ENCODE measurements at places on chromosomes 4 and X.

DNA sequence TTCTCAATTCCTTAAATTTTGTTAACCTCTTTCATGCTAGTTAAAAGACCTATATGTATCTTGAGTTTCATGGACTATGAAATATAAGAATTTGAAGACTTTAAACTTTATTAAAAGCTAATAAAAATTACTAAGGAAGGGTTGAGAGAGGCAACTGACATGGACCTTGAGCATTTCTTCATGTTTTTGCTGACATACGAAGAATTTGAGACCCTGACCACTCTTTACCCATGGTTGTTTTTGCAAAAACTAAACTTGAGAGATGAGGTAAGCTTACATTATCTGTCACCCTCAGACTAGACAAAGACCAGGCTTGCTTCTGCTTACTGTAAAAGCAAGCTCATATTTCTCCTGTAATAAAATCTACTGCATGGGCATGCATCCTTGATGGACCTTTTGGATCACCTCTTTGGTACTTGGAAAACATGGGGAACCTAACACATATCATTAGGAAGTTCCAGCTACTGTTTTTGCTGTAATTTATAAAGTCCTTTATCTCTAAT lies 338.2 kb upstream of the PABPC4L start:
- no peak for DNase-seq

- DNase-seq = no peak
Observed at GRCh38 chrX:153831429-153832150, 1.2 kb upstream of the PDZD4 start.

- no peak for DNase-seq
Observed at GRCh38 chrX:46262304-46262703, 282.9 kb downstream of the ZNF674 start.

- DNase-seq = no peak
Observed at GRCh38 chr4:123580981-123581664, 184.5 kb downstream of the SPRY1 start.

DNA sequence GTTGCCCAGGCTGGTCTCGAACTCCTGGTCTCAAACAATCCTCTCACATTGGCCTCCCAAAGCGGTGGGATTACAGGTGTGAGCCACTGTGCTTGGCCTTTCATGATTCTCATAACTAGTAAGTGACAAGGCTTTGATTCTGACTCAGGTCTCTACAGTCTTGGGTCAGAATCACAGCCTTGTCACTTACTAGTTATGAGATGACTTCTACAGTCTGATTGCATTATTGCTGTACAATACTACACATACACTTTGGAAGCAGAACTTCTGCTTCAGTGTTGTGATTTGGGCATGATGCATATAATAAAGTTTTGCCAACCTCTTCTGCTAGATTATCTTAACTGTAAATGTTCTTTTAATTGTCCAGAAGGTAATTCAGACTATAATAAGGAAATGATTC lies 123.3 kb downstream of the KDM6A start:
- DNase-seq = no peak

- DNase-seq = no peak
Observed at GRCh38 chr4:56128213-56128612, 179.5 kb downstream of the CEP135 start.

DNA sequence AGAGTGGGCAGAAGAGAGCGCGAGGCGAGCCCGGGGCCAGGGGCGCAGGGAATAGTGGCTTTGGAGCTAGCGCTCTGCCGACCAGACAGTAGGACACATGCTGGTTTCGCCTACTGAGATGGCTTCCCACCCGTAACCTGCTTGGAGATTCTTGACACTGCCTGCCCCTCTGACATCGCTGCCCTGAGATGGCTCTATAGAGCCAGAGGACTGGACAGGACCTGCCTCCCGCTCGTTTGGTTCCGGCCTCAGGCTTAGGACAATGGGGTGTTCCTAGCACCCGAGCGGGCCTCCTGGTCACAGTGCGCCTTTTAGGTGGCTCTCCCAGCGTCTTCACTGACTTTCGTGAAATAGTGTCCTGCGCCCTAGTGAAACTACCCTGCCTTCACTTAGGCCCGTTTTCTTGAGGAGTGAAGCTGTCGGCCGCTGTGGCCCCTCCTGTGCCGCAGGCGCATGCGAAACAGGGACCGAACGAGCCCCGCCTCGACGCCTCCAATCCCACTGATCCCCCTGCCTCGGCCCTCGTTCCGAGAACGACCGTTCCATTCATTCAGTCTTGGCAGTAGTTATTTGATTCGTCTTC lies 608 bp downstream of the TAF1 start:
- peak; percentile 11 for DNase-seq

DNA sequence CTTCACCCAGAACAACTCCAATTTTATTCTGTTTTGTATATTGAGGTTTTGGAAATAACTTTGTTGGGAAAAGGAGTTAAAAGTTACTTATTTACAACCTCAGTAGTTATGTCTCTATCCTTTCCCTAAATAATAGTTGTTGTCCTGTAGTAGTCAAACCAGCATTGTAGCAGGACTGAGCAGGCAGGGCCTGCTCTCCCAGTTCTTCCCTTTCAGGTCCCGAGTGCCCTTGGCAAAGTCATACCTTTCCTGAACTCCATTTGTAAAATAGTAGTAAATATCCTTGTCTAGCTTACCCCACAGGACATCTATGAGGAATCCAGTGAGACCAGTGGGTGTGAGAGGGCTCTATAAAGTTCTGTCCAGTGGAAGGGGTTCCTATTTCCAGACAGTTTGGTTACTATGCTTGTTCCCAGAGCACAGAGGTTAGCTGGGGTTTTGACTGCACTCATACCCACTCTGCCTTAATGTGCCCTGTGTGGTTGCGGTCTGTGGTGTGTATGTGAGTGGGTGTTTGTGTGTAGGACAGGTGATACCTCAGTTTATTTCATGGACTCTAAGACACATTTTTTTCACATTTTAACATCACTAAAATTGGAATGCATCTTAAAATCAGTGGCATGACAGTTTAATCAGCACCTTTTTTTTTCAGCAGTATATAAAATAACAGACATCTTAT lies 136.3 kb downstream of the AMMECR1 start:
- no peak for DNase-seq

GRCh38 chr4:95674521-95674981 lies 125.8 kb upstream of the UNC5C start:
- DNase-seq = no peak

- DNase-seq = no peak
Observed at GRCh38 chr4:111115881-111116280, 493.0 kb upstream of the PITX2 start.

DNA sequence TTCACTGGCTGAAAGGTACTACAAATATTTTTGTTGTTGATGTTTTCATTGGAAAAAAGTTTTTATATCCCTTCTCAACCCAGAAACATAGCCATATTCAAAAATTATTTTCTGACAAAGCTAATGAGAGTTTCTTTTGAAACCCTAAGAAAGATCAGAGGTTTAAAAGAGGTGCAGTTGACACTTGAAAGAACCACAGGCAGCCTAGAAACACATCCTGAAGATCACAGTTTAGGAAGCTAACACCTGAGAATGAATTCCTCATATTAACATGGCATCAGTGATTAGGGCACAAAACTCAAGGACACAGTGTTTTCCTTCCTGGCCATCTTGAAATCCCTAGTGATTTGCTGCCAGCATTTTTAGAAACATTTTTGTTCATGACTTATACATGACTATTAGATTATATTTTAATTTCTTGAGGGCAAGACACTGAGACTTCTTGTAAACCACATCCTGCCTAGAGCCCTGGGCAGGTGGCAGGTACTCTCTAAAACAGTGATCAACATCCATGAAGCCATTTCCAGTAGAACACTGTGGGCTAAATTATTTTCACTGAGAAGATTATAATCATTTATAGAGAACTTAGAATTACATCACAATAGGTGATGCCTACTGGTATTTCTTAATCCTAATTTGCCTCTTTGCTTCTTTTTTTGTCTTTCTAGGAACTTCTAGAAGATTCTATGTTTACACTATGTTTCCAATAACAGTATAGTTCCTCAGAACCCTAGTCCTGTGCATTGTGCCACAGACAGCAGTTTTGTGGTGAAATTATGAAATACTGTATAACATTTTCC lies 80.0 kb downstream of the ARSJ start:
- DNase-seq = no peak

DNA sequence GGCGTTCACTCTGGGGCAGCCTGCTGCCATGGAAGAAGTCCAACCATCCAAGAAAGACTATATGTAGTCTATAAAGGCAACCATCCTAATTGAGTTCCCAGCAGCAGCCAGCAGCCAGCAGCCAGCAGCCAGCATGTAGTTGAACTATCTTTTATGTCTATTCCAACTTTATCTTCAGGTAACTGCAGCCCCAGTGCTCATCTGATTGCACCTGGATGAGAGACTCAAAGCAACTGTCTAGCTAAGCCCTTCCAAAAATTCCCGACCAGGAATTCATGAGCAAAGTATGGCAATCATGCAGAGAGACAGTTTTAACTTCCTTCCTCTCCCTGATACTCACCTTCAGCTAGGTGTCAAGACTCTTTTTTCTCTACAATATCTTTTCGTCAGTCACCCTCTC lies 216.8 kb downstream of the ANTXR2 start:
- DNase-seq = no peak

DNA sequence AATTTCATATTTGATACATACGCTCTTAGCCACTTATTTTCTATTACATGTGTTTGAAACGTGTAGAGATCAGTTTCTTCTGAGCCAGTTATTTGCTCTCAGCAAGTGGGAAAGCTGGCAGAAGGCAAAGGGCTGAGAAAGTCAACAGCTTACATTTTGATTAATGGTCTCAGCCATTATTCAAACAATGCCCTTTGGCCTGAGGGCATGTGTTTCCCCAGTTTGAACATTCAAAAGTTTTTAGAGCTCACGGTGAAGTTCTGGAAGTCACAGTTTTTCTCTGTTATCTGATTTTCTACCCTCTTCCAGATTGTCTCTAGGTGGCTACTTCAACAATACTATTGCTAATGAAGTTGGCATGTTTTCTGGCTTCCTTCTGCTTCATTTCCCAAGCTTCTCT lies 591.8 kb upstream of the CPEB2 start:
- DNase-seq = no peak

DNA sequence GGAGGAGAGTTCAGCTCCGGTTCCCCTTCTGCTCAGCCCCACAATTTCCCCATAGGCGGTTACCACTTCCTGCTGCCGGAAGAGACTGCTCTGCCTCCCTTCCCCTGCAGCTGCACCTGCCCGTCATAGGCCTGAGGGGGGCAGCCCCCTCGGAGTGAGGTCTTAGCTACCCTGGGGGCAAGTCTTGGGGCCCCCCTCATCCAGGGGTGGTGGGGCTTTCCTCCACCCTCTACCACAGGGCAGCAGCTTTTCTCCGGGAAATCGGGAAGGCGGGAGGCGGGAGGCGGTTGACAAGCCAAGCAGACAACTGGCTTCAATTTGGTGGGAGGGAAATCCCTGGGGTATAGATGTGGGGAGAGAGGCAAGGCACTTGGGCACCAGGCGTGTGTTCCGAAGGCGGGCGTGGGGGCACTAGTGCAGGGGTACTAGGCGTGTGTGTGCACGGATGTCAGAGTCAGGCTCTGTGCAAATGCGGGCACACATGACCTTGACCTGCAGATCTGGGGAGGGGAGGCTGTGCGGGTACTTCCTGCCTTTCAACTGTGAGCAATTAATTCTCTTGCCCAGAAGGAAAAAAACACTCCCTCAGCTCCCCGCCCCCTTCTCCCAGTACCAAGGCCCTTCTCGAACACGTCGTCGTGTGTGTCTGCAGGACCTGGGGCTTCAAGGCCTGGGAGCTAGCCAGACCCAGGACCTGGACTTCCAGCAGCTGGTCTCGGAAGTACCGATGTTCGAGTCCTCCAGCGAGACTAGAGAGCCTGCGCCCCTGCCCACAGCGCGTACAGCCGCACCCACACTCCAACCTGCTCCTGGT lies 1.0 kb upstream of the ARHGAP4 start:
- DNase-seq = no peak

GRCh38 chr4:174284487-174284886 lies 776 bp downstream of the CEP44 start:
- no peak for DNase-seq

GRCh38 chr4:93396272-93396671 lies 432.3 kb upstream of the ATOH1 start:
- no peak for DNase-seq

DNA sequence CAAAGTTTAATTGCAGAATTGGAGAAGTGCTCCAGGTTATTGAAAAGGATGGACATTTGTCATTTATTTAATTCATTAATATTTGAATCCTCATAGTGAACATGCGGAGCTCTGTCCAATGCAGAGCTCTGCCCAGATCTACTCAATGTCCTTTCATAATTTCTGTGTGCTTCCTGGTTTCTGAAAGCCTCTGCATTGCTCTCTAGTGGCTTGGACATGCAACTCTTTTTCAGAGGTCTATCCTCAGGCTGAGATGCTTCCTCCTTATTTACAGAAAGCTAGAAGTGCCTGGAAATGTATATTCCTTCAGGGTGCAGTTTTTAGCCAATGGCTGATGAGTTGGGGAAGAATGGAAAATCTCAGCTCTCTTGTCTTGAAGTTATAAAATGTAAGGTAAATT lies 786.1 kb upstream of the AADAT start:
- no peak for DNase-seq

DNA sequence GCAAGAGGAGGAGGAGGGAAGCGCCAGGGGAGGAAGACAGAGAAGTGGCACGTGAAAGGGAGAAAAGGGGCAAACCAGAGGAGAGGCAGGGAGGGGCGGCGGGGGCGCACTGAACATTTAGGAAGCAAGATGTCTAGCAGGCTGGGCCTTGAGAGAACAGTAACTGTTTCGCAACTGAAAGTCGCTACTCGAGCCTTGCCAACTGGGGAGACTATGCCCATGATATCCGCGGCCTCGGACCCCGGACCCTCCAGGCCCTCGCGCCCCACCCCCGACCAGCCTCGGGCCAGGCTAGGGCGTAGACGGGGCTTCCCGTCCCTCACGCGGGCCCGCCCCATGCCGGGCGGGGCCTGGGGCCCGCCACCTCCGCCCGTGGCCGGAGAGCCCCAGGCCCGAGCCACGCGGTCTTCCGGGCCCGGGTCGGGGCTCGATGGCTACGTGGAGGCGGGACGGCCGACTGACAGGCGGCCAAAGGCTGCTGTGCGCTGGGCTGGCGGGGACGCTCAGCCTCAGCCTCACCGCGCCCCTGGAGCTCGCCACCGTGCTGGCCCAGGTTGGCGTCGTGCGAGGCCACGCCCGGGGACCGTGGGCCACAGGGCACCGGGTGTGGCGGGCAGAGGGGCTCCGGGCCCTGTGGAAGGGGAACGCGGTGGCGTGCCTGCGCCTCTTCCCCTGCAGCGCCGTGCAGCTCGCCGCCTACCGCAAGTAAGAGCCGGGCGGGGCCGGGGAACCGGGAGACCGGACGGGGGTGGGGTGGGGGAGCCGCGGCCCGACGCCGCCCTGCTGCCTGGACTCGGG lies at the start of gene SLC25A43:
Gene SLC25A43, plus strand, starts transcription at position 363 of the 798 bp plus-strand sequence. Its CDS starts 68 bp downstream, at position 431.
- DNase-seq = peak; percentile 21

DNA sequence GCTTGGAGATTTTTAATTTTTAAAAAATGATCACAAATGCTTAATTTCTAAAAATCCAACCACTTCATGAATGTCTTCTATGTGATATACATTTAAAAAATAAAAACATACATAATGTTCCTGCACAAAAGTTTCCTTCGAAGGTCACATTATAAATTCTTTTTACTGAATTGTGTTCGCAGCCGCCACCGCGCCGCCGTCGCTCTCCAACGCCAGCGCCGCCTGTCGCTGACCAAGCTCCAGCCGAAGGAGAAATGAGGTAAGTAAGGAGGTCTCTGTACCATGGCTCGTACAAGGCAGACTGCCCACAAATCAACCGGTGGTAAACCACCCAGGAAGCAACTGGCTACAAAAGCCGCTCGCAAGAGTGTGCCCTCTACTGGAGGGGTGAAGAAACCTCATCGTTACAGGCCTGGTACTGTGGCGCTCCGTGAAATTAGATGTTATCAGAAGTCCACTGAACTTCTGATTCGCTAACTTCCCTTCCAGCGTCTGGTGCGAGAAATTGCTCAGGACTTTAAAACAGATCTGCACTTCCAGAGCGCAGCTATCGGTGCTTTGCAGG lies 48.8 kb upstream of the NEUROG2 start:
- DNase-seq = no peak

- no peak for DNase-seq
Observed at GRCh38 chr4:147056940-147057610, 111.4 kb upstream of the TTC29 start.

Measured in head of caudate nucleus (tissue), 42 donors.